ENCODE measurements at places on chromosomes 16 and 17. TPM values are rescaled to one million over a fixed set of nuclear protein-coding genes. Genes with fewer than 3 reads are reported as not detected.
A peak's percentile ranks its signal among the peaks of the same experiment; 100 is the strongest.

GRCh38 chr16:6200271-6200670 is 1102.7 kb upstream of the EEF2KMT start:
- ATAC-seq: no peak

DNA sequence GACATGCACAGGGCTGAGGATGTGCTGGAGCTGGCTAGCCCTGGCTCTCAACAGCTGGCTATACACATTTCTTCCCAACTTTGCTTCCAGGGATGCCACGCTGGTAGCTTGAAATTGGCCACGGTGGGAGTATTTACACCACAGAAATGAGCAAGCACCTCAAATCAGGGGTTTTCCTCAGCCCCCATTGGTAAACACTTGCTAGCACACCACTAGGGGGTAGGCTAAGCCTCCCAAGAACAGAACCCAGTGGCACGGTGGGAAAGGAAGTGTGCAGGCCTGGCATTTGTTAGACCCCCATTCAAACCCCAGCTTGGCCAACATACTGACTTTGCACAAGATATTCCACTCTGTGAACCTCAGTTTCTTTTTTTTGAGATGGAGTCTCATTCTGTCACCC is 12.9 kb downstream of the DRC3 start:
- no peak for ATAC-seq

DNA sequence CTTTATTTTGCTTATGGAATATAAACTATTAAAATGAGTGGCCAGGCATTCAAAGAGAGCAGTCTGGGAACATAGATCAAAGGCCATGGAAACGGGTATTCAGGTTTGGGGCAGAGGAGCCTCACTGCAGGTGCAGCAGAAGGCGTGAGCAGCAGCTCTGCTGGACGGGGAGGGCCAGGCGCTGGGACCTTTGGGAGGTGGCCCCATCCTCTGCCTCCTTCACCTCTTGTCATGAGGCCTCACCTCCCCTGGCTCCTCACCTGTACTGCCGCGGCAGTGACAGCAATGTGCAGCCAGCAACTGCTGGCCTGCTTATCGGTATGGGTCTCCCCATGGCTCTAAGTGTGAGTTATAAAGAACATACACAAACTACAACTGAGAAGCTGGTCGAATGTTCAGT is 109.4 kb downstream of the CDK5R1 start:
- ATAC-seq: no peak

- ATAC-seq: peak; percentile 47
These were observed 18.5 kb downstream of the ANKRD40 start for GRCh38 chr17:50689251-50689650.

GRCh38 chr17:65918500-65918899 is 273.4 kb downstream of the CEP112 start:
- no peak for ATAC-seq

DNA sequence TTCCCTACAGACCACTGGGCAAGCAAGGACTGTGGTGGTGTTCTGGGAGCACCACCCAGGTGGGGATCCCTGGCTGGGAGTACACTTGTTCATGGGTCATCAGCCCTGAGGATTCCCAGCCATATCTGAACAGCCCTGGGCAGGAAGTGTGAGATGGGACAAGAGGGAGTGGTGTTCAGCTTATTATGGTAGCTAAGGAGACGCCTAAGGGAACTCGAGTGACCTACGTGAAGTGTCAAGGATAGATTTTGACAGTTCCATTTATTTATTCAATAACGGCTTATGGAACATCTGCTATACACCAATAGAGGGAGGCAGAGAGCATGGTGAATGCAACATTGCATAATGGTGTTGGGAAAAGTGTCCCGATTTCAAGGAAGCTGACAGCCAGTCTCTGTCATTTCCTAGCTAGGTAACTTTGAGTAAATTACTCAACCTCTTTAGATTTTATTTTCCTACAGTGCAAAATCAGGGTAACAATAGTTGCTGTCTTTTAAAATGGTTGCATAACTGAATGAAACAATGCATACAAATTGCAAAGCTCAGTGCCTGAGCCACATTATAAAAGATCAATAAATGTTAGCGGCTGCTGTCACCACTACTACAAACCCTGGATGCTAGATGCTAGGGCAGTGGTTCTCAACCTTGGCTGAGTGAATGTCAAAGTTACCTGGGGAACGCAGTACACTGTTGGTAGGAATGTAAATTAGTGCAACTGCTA is 534.1 kb downstream of the GRIN2A start:
- peak; percentile 42 for ATAC-seq

GRCh38 chr17:72024457-72024856 is 96.4 kb upstream of the SOX9 start:
- no peak for ATAC-seq

DNA sequence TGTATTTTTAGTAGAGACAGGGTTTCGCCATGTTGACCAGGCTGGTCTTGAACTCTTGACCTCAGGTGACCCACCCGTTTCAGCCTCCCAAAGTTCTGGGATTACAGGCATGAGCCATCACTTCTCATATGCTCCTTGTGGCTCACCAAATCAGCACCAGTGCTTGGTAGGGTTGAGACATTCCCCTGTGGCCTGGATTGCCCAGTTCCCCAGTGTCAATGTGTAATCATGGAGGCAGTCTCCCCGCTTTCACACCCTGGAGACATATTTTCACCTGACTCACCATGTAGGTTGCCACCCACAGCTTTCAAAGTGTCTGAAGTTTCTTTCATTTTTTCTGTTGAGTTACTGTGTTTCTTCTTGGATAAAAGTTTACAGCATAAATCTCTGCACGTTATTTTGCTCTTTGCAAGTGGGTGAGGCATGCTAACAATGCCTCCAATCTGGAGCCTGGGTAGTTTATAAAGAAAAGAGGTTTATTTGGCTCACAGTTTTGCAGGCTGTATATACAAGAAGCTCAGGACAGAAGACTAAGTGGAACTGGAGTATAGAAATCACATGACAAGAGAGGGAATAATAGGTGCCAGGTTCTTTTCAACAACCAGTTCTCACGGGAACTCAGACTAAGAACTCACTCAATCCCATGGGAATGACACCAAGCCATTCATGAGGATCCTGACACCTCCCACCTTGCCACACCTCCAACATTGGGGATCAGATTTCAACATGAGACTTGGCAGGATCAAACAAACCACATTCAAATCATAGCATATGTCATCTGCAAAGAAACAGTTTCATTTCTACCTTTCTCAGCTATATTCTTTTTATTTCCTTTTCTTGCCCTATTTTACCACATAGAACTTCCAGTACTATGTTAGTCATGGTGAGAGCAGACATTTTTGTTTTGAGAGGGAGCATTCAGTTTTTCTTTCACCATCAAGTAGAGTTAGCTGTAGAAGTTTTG is 113.2 kb downstream of the PHKB start:
- no peak for ATAC-seq

GRCh38 chr17:80082403-80083135 is 18.8 kb upstream of the GAA start:
- peak; percentile 69 for ATAC-seq

- no peak for ATAC-seq
These were observed 5.3 kb upstream of the NTN3 start for GRCh38 chr16:2465653-2466415.

GRCh38 chr17:385178-385835 is 32.7 kb upstream of the RPH3AL start:
- ATAC-seq: peak; percentile 12

GRCh38 chr16:29698042-29698441 is 19.1 kb downstream of the QPRT start:
- ATAC-seq: no peak

DNA sequence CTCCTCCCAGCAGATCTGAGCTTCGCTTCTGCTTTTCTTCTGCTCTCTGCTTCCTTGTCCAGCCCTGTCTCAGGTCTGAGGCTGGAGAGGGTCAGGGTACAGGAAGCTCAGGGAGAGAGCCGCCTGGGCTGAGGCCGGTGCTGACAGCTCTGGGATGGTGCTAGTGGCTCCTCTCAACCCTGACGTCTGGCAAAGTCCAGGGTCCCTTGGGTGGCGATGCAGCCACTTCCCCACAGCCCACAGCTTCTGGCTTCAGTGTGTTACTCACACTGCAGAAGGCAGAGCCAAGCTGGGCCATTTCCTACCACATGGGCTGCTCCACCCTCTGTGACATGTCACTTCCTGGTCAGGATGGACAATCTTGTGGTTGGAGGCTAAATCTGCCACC is at the start of gene CD300C:
CD300C (minus strand) TSS at position 273 of the 388 bp plus-strand sequence. CDS start 333 bp downstream, outside the sequence.
- ATAC-seq: no peak

GRCh38 chr16:51766739-51767138 is 615.7 kb upstream of the SALL1 start:
- ATAC-seq: no peak

- peak; percentile 22 for ATAC-seq
These were observed 1.6 kb downstream of the HOXB2 start for GRCh38 chr17:48543107-48543853.

GRCh38 chr17:81487487-81488275 is 24.9 kb downstream of the ACTG1 start:
- peak; percentile 72 for ATAC-seq

DNA sequence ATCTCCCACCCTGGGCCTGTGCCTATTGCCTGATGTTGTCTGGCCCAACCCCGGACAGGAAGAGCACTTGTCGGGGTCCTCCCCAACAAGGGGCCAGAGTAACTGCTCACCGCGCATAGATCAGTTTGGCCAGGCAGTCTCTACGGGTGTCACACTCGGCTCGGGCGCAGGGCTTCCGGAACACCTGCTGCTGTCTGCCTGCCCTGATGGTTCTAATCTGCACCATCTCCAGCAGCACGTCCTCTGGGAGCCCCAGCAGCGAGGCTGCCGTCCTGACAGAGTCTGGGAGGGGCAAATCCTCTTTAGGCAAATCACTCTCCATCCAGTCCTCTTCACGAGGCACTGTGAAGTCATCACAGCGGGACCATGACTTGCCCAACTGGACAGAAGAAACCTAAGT is 24.0 kb downstream of the MYO19 start:
- no peak for ATAC-seq

- no peak for ATAC-seq
These were observed 1.6 kb upstream of the HOXB7 start for GRCh38 chr17:48612456-48612853.

- no peak for ATAC-seq
These were observed 73.7 kb upstream of the NOL11 start for GRCh38 chr17:67644061-67644460.

DNA sequence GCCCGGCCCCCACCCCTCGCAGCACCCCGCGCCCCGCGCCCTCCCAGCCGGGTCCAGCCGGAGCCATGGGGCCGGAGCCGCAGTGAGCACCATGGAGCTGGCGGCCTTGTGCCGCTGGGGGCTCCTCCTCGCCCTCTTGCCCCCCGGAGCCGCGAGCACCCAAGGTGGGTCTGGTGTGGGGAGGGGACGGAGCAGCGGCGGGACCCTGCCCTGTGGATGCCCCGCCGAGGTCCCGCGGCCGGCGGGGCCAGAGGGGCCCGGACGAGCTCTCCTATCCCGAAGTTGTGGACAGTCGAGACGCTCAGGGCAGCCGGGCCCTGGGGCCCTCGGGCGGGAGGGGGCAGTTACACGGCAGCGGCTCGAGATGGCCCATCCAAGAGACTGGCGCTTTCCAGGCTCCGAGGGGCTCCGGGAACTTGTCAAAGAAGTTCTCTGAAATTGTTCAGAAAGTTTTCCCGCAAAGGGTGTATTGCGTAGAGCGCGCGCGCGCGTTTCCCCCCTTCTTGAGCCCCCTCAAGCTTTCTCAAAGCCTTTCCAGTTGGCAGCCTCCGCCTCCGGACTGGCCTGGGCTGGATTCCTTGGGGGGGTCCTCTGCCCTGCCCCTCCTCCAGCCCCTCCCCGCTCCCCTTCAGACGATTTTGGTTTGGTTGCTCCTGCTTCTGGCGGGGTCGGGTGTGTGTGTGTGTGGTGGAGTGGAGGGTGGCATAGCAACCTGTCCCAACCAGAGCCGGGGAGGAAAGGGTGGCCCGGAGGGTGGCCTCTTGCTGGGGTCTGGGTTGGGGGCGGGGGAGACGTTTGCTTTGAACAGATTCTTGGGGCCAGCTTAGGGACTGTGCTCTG is 504 bp downstream of the ERBB2 start:
- ATAC-seq: peak; percentile 69

DNA sequence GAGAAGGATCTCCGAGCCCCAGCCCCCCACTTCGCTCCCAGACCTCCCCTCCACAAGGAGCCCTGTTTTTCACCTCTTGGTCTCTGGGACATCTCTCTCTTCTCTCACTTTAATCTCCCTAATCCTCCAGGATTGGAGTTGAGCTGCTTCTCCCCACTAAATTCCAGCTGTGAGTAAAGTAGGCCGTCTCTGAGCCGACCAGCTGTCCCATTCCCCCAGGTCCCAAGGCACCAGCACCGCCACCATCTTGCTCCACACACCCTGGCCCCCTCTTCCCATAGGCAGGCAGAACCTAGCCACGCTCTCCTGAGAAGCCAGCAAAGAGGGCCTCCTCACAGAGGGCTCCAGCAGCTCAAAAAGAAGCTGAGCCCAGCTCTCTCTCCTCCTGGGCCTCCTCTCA is 878 bp downstream of the DLG4 start:
- ATAC-seq: no peak

DNA sequence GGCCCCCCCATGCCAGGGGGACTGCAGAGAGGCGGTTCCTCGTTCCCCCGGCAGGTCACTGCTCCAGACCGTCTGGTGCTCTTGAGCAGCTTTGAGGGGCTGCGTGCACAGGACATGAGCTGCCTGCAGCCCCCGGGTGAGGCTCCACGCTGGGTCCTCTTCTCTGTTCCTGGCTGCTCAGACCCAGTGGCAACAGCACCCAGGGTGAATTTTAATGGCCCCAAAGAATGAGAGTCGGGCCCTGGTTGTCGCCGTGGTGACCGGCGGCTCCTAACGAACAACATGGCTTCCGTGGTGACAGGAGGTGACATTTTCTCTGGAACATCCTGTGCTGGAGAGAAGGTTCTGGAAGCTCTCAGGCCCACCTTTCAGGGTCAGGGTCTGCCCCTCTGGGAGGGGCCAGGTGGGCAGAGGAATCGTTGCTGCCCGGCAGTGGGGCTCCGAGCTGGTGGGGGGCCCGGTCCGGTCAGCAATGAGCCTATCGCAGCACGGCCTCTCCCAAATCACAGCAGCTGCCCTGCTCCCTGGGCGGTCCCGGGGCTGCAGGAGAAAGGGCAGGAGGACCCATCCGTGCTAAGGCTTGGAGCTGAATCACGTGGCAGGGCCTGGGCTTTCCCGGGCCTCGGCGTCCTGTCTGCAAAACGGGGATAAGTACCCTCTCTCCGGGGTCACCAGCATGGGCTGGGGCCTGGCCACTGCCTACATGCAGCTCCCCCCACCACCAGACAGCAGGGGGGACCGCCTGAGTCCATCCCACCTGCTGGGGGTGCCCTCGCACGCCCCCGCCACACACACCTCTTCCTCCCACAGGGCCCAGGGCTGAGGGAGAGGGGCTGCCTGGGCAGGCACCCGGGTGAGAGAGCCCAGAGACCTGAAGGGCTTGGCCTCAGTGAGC is 3.4 kb upstream of the C1QTNF8 start:
- ATAC-seq: no peak

Gene PEX12
- total RNA-seq: 6.4 TPM

Gene EVPLL
- not detected for total RNA-seq

Gene MEOX1
- 0.27 TPM for total RNA-seq

Gene YBX2
- total RNA-seq: 0.66 TPM

Gene DNASE1L2
- 2.5 TPM for total RNA-seq

Gene BOLA2B
- total RNA-seq: 112 TPM

Gene TPSB2
- total RNA-seq: not detected

Gene GLTPD2
- 0.21 TPM for total RNA-seq

Gene LGALS9B
- total RNA-seq: 0.24 TPM

Gene SLC5A2
- 1.4 TPM for total RNA-seq

Gene SPECC1
- 300 TPM for total RNA-seq

Gene NXN
- 6.2 TPM for total RNA-seq

Gene C16orf89
- total RNA-seq: 1.4 TPM
